Stimulated activated CD8-positive, alpha-beta memory T cell treated with anti-CD3 and anti-CD28 coated beads, Interleukin-4, amount 100 ng/mL, for 4 hours (primary cell): ENCODE measurements at places on chromosomes 2 and 18.

GRCh38 chr2:10267551-10268465, 34.9 kb upstream of the HPCAL1 start:
- no peak for DNase-seq

- DNase-seq = no peak
Measured at GRCh38 chr2:11133936-11134320, 21.3 kb upstream of the SLC66A3 start.

- no peak for DNase-seq
Measured at GRCh38 chr2:68762100-68762499, 27.5 kb downstream of the ARHGAP25 start.

- DNase-seq = no peak
Measured at GRCh38 chr2:85853499-85854165, 35.2 kb downstream of the ST3GAL5 start.

- DNase-seq = no peak
Measured at GRCh38 chr18:48313792-48314191, 95.4 kb downstream of the ZBTB7C start.

GRCh38 chr2:99255491-99256318, at the start of gene LYG2:
Gene LYG2 (minus strand): TSS chr2:99255666. CDS start chr2:99254260, 1,406 bp downstream.
- no peak for DNase-seq

DNA sequence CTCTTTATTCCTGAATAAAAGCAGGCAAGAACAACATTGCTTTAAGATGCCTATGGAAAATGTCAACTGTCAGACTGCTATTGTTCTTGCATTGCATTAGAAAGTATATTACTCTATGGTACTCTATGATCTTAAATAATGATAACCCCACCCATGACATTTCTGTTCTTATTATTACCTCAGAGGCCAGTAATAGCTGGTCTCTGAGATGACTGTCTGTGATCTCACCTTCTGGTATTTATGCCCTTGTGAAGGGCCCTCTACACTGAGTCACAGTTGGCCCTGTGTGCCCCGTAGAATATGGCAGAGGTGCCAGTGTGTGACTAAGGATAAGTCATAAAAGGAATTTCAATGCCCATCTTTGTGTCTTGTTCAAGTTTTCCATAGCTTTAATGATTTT, 61.0 kb downstream of the SPP2 start:
- DNase-seq = no peak
